ENCODE measurements at places on chromosomes 2 and 18.

GRCh38 chr18:23943903-23944624 is 70.5 kb upstream of the TTC39C start:
- DNase-seq, result no peak

- no peak for DNase-seq
Measured at GRCh38 chr2:31736695-31737454, 156.1 kb upstream of the SRD5A2 start.

DNA sequence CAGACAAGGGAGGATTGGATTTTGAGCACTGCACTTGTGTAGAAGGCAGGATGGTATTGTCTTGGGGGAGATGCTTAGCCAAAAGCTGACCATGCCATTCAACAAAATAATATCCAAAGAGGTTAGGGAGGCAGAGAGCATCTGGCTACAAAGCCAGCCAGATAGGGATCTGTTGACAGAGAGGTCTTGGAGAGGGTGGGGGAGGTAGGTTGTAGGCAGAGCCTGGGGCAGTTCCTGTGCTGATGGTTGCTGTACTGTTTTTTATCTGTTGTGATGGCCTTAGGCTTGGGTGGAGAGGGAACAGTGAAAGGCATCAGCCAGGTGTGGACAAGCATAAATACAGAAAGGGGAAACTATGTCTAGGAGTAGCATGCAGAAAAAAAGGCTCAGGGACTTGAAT is 100.9 kb downstream of the AQP4 start:
- no peak for DNase-seq

DNA sequence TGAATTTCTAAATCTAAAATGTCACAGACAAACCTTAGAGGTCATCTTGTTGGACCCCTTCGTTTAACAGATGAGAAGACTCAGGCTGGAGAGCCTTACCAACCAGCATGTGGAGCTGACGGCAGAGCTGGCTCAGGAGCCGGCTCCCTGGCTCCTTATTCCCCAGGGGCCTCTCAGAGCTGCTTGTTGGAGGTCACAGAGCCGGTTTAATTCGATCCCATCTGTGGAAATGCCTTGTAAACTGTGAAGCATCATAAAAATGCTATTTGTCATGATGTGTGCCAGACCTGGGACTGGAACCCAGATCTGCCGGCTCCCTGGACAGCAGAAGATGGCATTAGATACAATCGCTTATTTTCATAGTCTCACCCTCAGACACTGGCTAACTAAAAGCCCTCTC is 8.2 kb upstream of the CIB4 start:
- no peak for DNase-seq

DNA sequence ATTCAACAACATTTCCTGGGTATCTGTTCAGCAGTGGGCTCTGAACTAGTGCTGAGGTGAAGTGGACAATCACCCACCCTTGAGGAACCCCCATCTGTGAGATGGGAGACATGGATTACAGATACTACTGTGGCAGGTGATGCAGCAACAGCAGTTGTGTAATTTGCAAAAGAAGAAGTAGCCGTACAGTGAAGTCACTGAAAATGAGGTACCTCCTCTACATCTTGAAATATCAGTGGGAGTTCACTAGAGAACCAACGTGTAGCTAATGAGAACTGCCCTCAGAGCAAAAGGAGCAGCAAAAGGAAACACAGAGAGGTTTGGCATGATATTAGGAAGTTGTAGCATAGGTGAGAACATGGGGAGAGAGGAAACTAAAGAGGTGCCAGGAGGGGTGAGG is 41.3 kb downstream of the VSNL1 start:
- DNase-seq, result no peak

DNA sequence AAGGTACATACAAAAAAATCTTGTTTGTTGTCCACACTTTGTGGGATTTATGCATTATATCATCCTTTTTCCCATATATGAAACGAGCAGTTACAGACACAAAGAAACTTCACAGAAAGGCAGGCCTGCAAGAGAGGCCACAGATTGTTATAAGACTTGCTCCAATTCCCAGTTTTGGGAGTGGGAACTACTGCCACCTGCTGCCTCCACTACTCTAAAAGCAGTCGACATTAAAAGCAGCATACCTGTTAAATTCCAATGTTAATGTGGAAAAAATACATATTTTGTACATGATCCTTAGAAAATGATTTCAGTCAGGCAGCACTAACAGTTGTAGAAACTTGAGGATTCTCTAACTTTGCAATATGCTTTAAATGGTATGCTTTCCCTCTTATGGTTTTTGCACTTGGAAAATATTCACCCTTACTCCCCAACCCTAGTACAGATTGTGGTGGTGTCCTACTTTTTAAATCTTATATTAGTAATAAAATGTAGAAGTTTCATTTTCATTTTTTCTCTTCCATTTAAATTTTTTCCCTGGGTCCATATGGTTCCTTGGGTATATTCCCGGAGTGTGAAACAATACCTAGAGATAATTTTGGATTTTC is 37.9 kb downstream of the SLC38A11 start:
- no peak for DNase-seq

- DNase-seq, result no peak
Measured at GRCh38 chr2:20796374-20796791, 26.5 kb downstream of the LDAH start.

- no peak for DNase-seq
Measured at GRCh38 chr2:9310798-9311197, 104.2 kb downstream of the ASAP2 start.

DNA sequence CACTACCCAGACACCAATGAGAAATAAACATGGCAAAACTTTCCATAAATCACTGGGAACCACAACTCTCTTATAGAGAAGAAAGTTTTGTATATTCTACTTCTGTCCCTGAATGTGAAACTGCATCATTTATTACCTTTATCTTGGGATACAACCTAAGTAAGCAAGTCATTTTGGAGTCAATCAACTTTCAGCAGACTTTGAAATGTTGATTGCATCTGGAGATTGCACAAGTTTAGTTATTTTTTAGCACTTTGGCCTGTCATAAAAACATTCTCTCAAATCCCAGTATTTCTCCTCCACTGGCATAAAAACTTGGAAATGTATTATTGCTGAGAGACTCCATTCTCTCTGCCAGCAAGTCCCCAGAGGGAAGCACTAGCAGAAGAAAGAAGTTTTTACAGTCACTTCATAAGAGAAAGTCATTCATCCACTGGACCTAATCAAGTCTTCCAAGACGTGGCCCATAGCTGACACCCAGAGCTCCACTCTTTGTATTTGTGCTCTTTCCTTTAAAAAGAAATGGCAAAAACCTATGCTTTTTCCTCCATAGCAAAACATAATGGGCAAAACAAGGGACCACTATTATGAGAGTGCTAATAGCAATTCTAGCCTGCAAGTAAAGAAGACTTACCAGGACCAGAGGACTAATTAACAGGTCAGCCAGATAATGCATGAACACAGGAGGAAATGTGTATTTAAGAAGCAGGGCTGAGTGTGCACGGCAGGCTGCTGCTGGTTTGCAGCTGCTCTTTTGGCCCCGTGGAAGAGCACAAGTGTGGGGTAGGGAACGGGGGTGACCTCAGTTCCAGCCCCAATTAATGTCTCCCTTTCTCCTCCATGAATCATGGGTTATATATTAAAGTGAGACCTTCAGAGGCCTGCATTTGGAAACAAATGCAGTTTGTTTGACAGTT is 171.5 kb downstream of the INO80D start:
- DNase-seq, result no peak

DNA sequence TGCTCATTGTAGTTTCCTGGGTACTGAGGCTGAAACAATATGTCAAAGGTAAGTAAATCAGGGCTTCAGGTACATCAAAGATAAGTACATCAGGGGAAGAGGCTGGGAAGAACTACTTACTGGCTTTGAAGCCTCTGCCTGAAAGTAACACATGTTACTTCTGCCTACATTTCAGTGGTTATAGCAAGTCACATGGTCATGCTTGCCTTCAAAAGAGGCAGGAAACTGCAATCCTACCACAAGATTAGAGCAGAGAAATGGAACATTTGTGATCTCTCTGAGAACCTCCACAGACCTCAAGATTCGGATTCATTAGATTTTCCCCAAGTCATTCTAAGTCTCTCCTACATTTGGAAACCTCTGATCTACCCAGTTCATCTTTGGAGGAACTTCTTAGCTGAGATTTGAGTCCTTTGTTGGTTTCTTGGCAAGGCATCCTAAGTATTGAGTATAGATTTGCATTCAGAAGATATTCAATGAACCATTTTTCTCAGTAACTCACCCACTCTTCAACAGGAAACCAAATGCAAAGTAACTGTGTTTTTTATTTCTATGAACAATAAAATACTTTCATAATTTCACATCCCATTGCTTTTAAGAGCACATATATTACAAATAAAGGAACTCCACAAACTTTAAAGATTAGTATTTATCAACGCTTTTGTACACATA is 48.5 kb upstream of the CCDC195 start:
- no peak for DNase-seq

DNA sequence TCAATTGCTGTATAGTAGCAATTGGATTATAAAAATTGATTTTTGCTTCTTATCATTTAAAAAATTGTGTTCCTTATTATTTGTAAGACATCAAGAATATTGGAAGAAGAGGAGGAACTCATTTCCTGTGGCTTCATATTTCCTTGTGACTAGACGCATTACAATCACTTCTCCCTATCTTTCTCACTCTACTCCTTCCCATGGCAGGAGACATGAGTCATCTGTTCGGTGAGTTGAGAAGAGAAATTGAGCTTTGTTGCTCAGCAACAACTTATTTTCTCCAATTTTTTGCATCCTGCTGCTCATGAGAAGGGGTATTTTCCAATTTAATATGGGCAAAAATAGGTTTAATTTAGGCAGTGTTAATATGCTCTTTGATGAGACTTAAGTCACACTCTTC is 1783.9 kb downstream of the SUCLG1 start:
- DNase-seq, result no peak

DNA sequence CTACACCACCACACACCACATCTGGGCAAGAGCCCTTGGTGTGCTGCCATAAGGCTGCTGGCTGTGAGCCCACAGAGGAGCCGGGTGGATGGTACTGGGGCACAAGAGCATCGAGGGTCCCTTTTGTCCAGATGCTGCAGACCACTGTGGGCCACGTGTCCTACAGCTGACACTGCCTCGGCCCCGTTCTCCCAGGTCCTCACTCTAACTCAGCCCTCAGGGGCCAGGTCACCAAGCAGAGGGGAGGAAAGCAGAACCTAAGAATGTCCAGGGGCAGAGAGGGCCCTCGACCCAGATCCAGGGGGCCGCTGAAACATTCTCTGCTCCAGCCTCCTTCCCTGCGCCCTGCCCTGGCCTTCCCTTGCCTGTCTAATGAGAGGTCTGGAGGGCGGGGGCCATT is 91.7 kb upstream of the ASB18 start:
- DNase-seq, result no peak

- DNase-seq, result no peak
Measured at GRCh38 chr2:61775956-61776570, 77.8 kb downstream of the FAM161A start.

DNA sequence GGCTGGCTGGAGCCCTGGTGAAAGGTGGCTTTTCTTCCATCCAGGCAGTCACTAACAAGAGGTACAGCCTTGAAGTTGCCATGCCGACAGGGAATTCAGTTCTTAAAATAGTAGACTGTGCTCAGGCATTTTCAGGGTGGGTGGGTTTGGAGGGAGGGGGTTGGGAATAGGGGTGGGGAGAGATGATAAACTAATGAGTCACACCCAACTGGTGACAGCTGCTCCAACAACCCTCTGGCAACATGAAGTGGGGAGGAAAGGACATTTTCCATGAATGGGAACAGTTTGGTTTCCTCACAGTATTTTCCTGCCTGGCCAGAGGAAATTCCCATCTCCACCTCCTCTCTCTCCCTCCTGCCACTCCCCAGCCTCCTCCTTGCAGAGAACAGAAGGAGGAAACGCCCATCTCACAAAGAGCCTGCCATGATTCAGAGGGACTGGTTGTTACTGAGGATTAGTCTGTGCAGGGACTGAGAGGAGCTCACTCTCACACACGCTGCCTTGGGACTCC is 113.0 kb upstream of the SLC1A4 start:
- DNase-seq, result no peak

DNA sequence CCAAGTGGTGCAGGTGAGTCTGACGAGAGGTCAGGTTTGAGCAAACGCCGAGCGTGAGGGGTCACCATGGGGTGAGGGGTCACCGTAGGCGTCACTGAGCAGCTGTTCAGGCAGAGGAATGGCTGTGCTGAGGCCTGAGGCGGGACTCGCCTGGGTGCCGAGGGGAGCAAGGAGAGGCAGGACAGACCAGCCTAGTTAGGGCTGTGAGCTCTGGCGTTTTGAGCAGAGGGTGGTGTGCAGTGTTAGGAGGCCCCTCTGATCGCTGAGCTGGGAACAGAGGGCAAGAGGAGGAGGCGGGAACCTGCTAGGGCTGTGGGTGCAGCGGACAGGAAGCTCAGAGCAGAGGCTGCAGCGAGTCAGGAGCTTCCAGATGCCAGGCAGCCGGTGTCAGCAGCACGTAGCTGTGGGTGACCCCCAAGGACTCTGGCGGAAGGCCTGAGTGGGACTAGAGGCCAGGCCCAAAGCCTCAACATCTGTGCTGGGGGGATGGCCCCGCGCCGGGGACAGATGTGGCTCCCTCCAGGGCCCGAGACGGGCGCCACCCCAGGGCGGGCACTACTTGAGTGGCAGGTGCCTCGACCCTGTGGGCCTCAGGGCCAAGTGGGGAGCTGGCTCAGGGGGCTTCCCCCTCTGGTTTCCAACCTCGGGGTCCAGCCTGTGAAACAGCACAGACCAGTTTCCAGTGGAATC is 55.7 kb downstream of the KCNG2 start:
- no peak for DNase-seq

DNA sequence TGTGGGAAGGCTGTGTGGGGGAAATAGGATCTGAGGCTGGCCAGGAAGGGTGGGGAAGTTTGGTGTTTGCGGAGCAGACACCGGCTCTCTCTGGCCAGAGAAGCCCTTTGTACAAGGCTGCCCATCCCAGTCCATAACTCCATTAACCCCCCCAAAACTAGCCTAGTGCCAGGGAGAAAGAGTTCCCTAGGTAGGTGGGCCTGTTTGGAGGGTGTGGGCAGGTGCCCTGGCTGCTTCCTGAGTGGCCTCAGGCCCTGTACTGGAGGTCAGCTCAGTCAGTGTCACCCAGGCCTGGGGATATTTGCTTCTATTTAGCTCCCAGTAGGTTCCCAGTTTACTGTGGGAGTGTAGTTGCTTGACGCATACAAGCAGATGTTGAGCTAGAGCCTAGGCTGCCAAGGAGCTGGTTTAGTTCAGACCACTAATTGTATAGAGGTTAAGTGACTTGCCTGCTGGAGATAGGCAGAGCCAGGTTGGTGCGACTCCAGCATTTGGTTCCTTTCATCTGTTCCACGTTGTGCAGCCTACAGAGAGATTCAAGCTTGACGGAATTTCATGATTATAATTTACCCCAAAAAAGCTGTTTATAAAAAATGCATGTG is 2.9 kb upstream of the GREB1 start:
- no peak for DNase-seq

DNA sequence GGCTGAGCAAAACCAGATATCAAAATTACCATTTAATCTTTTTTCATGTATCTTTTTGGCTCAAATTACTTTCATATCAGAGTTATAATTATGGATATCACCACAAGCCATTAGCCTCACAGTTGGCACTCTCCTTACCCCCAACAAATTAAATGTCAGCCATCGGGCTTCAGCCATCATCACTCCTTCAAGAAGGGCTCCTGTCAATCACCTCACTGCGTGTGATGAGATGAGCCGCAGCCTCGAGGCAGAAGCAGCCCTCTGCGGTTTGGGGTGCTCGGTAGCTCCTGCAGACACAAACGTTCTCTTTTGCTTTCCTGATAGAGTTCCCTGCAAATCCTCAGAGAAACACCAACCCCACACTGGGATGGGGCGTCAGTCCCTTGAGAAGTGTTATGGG is 94.1 kb downstream of the DNER start:
- no peak for DNase-seq

All from T-helper 17 cell (primary cell).